ENCODE measurements at places on chromosomes 7 and 10. TPM values are rescaled to one million over a fixed set of nuclear protein-coding genes. Genes with fewer than 3 reads are reported as not detected.

- no peak for DNase-seq
Measured at GRCh38 chr7:12646139-12646538, 41.3 kb upstream of the ARL4A start.

GRCh38 chr7:98727146-98727709, 110.1 kb downstream of the NPTX2 start:
- no peak for DNase-seq

- no peak for DNase-seq
Measured at GRCh38 chr7:25964483-25964991, 187.5 kb upstream of the NFE2L3 start.

- DNase-seq = no peak
Measured at GRCh38 chr7:94351703-94352102, 43.0 kb upstream of the COL1A2 start.

DNA sequence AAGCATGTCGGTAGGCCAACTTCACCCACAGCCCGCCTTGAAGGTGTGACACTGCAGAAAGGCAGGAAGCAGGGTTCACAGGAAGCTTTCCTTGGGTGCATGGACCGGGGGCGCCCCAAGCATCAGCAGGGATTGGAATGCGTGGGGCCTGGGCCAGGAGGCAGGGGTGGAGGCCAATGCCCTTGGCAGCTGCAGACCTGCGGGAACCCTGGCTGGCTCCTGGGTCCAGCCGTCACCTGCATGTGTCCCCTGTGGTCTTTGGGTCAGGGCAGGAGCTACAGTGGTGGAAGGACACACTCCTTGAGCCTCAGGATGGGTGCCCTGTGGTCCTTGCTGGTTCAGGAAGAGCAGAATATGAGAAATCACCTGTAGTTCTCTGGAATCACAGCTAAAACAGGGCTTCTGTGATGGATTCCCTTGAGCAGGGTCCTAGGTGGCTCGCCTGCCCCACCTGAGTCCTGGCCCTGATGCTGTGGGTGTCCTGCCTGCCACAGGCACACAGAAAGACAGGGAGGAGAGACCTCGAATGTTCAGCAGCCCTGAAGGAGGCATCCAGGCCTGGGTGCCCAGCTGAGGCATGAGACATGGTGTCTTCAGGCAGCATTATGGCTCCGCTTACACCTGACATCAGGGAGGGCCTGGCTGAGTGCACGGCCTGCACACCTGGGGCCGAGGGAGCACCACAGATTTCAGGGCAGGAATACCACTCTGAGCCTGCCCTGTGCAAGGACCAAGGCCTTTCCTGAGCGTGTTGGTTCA, 15.1 kb downstream of the ANTXRL start:
- DNase-seq = no peak

GRCh38 chr10:62578916-62579315, 204.7 kb downstream of the ZNF365 start:
- DNase-seq = no peak

DNA sequence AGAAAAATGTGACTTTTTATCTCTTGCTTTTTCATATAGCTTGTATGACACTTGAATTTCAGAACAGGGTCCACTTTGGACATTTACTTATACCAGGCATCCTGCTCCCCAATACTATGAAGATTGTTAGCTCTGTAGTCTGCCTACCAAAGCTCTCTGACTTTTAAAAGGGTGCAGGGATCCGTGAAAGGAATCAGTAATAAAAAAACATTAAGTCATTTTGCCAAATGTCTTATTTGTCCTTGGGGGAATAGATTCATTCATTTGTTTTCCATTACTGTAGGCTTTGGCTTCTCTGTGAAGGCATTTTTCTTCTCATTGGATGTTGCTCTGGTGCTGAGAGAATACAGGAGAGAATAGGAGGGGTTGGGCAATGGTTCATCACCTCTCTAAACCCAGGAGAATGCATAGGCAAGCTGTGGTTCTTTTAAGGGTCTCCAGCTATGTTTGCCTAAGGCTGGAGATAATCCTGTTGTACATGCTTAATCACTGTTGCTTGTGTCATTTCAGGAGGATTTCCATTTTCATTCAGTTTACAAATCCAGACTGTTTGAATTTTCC, 103.5 kb downstream of the SRI start:
- no peak for DNase-seq

GRCh38 chr10:17578603-17579002, 38.6 kb downstream of the HACD1 start:
- no peak for DNase-seq

- no peak for DNase-seq
Measured at GRCh38 chr7:149886018-149886415, 12.2 kb downstream of the ATP6V0E2 start.

DNA sequence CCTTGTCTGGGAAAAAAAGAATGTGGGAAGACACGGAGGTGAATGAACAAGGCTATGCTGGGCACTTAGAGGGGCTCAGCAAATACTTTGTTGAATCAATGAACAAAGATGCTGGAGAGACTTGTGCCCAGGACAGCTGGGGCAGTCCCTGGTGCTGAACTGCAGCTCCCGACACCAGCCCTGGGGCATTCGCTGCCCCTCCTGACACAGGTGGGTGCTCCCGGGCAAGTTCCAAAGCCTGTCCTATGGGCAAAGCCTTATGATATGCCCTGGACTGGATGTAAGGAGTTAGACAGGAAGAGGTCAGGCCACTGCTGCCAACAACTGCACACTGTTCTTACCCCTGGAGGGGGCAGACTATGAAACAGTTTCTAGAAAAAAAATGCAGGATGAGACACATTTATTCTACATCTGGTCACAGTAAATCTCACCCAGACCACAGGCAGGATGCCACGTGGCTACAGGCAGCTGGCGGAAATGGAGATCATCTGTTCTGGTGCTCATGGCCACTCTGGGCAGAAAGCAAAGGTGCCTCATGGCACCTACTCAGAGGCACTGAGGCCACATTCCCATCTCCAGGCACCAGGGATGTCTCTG, 21.9 kb upstream of the FRAT2 start:
- DNase-seq = no peak

DNA sequence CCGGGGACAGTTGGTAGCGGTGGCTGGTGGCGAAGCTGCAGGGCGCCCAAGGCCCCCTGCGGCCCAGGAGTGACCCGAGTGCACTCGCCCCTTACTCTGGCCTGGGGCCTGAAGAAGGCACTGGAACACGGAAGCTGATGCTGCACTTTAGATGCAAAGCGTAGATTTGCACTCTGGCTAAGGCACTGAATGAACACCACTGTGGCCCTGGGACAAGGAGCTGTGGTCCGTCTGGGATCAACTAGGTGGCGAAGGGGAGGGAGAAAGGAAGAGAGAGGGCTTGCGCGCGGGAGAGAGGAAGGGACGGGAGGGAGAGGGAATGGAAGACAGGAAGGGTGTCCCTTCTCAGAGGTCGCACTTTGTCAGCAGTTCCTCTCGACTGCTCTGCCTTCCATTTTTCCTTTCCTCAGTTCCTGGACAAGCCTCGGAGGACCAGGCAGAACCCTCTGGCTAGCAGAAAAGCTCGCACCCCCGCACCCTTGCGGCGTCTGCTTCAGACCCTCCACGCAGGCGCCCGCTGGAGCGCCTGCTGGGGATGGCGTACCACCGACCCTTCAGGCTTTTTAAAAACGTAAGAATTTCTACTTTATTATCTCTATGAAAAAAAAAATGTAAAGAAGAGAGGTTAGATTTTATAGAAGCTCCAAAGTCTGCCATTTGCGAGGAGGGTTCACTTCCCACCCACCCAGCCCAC, 1.2 kb downstream of the FERD3L start:
- DNase-seq = no peak

DNA sequence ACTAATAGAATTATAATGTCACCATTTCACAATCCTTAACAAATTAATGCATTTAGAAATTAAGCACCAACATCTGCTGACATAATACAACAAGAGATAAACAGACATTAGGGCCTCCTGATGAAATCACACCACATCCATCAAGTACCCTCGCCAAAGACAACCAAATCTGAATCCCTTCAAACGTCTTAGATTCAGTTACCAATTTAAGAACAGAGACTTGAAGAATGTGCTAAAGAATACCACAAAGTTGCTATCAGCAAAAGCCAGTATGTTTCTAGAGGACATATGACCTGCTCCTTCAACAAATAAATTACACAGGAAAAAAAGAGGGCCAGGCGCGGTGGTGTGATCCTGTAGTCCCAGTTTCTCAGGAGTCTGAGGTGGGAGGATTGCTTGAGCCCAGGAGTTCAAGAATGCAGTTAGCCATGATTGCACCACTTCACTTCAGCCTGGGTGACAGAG, 144.5 kb downstream of the REEP3 start:
- no peak for DNase-seq

DNA sequence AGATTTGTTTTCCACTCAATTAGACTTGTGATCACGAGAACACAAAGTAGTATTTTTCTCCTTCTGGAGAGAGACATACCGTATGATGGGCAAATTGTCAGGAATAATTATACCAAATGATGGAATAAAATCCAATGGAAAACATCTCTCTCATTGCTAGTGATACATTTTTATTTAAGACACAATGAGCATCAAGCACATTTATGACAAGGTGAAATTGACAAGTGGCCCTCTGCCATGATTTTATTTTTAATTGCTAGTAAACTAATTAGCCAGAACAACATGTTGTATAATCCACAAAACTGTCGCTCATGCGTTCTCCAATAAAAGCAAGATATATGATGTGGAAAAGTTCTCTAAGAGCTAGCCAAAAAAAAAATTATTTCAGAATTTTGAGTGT, 620.8 kb downstream of the AUTS2 start:
- DNase-seq = no peak

GRCh38 chr7:34430456-34430855, 227.6 kb upstream of the NPSR1 start:
- DNase-seq = peak; percentile 5

- DNase-seq = no peak
Measured at GRCh38 chr7:112981966-112982365, 104.7 kb downstream of the GPR85 start.

DNA sequence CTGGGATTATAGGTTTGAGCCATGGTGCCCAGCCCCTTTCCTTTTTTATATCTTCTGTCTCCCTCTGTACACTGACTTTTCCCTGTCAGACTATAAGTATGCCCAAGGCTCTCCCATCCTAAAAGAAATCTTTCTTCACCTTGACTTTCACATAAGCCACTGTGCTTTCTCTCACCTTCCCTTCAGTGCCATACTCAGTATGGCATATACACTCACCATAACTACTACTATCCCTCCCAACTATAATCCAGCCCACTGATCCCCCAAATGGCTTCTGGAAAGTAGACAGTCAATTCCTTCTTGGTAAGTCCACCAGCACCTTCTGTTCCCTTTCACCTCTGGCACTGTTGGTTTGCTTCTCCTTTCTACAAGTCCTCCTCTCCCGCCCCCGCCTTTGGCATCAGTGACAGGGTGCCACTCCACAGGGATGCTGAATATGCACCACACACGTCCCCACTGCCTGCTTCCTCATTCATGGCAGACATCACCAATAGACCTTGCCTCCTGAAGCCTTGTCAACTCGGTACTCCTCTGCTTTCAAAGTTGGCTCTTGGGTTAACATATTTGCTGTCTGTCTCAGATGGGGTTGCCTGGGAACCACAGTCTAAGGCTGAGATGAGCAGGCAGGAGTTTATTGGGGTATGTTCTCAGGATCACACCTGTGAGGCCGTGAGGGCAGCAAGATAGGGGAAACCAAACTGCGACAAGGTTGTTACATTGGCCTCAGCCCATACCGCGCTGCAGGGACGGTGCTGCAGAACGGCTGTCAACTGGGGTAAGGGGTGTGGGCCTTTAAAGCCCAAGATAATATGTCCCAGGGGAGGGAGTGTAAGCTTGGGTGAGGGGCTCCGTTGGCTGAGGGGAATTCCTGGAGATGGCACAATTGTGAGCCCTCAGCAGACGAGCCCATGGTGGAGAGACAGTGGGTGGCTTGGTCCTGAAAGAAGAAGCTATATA, 7.2 kb upstream of the PSAP start:
- no peak for DNase-seq

GRCh38 chr10:14844948-14845347, 6.8 kb downstream of the HSPA14 start:
- no peak for DNase-seq

DNA sequence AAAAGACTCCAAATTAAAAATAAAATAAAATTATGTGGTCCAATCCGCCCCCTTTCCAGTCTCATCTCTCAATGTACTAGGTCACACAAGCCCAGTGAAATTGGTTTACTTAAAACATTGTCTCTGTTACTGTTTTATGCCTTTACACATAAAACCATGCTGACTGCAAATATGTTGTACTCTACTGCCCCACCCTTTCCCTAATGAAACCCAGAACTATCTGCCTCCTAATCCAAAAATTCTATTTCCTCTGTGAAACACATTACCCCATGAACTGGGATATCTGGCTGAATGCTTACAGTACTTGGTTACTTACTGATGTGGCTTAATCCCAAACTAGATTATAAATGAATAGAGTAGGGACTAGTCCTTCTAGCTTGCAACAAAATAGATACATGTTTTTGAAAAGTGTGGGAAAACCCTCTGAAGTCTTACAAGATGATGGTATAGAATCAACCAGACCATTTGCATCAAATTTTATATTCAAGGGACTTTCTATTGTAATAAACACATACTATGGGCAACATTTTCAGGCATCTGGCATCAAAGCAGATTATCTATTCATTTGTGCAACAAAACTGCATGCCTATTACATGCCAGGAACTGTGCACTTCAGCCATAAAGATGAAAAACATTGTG, 10.0 kb upstream of the KMT2E start:
- DNase-seq = no peak

DNA sequence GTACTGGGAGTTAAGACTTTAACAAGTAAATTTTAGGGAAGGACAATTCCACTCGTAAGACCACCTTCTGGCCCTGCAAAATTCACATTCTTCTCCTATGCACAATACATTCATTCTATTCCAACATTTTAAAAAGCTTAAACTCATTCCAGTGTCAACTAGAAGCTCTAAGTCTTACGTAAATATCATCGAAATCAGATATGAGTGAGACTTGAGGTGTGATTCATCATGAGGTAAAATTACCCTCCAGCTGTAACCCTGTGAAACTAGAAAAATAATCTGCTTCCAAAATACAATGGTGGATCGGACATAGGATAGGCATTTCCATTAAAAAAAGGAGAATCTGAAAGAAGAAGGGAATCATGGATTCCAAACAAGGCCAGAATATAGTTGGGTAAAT, 370.3 kb downstream of the CDC14C start:
- DNase-seq = no peak

DNA sequence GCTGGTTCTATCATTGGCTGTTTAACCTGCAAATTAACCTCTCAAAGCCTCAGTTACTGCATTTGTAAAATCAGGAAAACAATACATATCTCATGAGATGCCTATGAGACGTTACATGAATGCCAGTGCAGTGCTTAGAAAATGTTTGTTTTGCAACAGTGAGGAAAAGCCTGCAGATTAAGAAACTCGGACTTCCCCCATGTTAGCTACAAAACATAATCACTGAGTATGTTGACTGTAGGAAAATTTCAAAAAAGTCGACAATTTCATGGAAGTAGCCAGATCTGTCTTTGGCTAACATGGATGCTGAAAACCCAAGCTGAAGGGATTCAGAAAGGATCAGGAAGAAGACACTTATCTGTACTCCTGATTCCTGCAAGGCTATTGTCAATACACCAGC, 121.4 kb downstream of the TRIL start:
- DNase-seq = no peak

The AGAP5 gene
- 9.0 TPM for total RNA-seq

The SPDYE11 gene
- total RNA-seq = not detected

The IFIT3 gene
- total RNA-seq = 14.4 TPM

The FKBP6 gene
- not detected for total RNA-seq

The ATP5MK gene
- total RNA-seq = 422 TPM

The PRLHR gene
- total RNA-seq = not detected

The ELAPOR2 gene
- 3.9 TPM for total RNA-seq

The CACNA2D1 gene
- not detected for total RNA-seq

The PSD gene
- total RNA-seq = 6.2 TPM

The APBB1IP gene
- total RNA-seq = 29.4 TPM

The RAPGEF5 gene
- 0.40 TPM for total RNA-seq

All from activated naive CD4-positive, alpha-beta T cell treated with anti-CD3 and anti-CD28 coated beads for 36 hours (primary cell).